ENCODE measurements at places on chromosomes 7 and 10. TPM values are rescaled to one million over a fixed set of nuclear protein-coding genes. Genes with fewer than 3 reads are reported as not detected.

- no peak for DNase-seq
These were observed 20.6 kb downstream of the SEPHS1 start for GRCh38 chr10:13327534-13327933.

- DNase-seq: no peak
These were observed 127.4 kb upstream of the FAM20C start for GRCh38 chr7:64916-65341.

GRCh38 chr10:109889867-109890266 is 33.4 kb downstream of the XPNPEP1 start:
- no peak for DNase-seq

DNA sequence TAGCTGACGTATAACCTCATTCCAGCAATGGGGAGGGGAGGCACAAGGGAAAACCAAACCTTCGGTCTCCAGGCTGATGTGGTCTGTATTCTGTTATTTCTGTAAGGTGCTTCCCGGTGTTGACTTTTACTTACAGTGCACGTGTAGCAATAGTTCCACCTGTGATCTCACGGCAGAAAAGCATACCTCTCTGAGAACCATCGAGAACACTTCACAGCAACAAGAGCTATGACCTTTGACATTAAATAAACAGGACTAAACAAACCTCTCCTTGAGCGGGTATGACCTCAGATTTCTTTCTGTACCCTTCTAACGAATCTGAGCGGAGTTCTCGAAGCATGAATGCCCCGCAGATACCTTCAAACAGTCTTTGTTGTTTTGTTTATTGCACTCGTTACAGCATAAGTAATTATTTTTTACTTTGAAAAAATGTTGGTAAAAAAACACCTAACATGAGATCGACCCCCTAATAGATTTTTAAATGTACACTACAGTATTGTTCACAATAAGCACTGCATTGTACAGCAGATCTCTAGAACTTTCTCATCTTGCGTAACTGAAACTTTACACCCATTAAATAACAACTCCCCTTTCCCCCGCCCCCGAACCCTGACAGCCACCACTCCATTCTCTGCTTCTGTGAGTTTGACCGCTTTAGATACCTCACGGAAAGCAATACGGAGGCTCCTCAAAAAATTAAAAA is 282.3 kb downstream of the GATA3 start:
- DNase-seq: no peak

Gene PLAU
- 34.4 TPM for polyA plus RNA-seq

GRCh38 chr10:72887043-72887442 is 6.5 kb upstream of the OIT3 start:
- DNase-seq: no peak

DNA sequence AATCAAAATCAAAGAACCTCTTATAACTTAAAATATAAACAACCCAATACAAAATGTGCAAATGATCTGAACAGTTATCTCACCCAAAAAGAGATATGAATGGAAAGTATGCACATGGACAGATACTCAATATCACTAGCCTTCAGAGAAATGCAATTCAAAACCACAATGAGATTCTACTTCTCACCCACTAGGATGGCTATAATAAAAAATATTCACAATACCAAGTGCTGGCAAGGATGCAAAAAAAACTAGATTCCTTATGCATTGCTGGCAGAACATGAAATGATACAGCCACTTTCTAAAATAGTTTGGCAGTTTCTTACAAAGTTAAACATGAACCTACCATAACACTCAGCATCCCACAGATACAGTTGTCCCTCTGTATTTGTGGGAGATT is 130.1 kb upstream of the LRRN3 start:
- DNase-seq: no peak

- DNase-seq: no peak
These were observed 114.0 kb downstream of the CALN1 start for GRCh38 chr7:72298091-72298490.

DNA sequence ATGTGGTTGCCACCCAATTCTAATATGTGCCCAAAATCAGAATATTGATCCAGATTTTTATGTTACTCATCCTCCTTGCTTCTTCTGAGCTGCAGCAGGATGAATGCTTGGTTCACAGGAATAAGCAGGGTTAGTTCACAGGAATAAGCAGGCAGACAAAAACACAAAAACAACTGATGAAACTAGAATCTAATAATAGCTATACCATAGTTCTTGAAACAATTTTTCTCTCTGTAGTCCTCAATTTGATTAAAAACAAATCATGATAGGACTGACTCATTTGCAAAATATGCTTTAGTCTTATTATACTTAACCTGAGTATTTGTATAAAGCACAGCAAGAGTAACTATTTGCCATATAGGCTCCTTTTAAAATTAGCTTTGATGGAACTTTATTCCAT is 24.4 kb upstream of the ARHGAP12 start:
- no peak for DNase-seq

- no peak for DNase-seq
These were observed 32.4 kb upstream of the HSPA12A start for GRCh38 chr10:116774728-116775151.

DNA sequence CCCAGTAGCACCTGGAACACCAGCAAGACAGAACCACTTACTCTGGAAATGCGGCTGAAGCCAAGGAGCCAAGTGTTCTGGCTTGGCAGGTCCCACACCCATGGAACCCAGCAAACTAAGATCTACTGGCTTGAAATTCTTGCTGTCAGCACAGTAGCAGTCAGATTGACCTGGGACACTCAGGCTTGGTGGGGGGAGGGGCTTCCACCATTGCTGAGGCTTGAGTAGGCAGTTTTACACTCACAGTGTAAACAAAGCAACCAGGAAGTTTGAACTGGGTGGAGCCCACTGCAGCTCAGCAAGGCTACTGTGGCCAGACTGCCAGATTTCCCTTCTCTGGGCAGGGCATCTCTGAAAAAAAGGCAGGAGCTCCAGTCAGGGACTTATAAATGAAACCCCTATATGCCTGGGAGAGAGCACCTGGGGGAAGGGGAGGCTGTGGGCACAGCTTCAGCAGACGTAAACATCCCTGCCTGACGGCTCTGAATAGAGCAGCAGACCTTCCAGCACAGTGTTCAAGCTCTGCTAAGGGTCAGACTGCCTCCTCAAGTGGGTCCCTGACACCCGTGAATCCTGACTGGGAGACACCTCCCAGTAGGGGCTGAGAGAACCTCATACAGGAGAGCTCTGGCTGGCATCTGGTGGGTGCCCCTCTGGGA is 121.2 kb downstream of the MTERF1 start:
- DNase-seq: no peak

DNA sequence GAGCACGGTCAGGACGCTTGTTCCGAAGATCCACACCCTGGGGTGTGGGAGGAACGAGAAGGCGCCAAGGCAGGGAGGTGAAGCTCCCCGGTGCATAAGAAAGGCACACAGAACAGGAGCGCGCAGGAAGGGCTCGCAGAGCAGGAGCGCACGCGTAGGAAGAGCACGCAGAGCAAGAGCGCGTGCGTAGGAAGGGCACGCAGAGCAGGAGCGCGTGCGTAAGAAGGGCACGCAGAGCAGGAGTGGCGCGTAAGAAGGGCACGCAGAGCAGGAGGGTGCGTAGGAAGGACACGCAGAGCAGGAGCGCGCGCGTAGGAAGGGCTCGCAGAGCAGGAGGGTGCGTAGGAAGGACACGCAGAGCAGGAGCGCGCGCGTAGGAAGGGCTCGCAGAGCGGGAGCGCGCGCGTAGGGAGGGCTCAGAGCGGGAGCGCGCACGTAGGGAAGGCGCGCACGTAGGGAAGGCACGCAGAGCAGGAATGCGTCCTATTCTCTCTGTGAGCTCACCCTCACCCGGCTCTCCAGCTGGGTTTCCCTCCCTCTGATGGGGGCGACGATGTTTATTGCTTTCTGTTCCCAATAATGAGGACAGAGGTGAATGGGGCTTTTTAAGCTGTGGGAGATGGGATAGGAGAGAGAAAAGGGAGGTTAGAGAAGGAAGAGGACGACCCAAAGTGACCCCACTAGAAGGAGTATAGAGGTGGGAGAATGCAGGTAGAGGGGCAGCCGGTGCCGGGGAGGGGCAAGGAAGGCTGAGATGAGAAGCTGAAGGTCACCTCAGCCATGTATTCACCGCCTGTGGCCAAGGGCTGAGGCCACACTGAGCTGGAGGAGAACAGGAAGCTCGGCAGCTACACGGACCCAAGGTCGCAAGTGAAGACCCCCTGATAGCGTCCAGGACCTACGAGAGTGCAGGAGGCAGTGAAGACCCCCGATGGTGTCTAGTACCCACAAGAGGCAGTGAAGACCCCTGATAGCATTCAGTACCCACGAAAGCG is 423.2 kb downstream of the PTPRN2 start:
- no peak for DNase-seq

Gene NYAP1
- polyA plus RNA-seq: 1.3 TPM

Gene CLRN3
- polyA plus RNA-seq: 22.8 TPM

Gene NSUN5
- polyA plus RNA-seq: 12.2 TPM

DNA sequence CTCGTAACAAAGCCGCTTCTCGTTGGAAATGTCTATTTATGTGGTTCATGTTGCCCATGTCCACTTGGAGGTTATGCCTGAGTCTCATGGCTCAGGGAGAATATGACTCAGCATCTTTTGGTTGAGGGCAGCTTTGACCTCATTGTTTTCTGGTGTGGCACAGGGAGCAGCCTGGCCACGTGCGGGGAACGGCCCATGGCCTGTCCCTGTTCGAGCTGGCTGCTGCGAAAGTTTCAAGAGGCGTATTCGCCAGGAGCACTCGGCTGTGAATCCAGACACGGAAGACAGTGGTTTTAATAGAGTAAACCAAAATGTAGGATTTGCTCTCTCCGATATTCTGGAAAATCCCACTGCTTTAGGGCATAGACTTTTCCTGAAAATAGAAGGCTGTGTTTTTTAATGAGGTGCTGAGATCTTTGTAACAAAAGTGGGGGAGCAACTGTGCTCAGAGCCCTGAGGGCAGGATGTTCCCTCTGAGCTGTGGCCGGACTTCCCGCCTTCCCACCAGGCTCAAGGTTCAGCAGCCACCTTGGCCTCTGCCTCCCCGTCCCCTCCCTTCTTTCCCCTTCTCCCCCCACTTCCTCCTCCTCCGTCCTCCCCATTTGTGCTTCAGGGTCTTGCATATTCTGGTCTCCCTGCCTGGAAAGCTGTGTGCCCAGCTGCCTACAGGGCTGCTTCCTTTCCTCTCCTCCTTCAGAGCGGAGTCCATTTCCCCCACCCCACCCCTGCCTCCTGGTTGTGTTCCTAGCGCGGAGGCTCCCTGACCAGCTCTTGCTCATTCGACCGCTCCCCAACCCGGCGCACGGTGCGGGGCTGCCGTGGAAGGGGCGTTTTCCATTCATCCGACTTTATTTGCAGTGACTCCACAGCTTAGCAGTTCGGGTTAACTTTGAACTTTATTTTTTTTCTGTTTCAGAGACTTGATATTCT is 642.0 kb downstream of the SDK1 start:
- DNase-seq: no peak

GRCh38 chr7:100472854-100473499 is 6.0 kb downstream of the TSC22D4 start:
- DNase-seq: no peak

Gene SYT15
- 6.4 TPM for polyA plus RNA-seq

Gene SFRP4
- 1.5 TPM for polyA plus RNA-seq

Gene PVRIG
- polyA plus RNA-seq: 2.0 TPM

GRCh38 chr7:24477398-24478136 is 95.7 kb upstream of the PALS2 start:
- peak; percentile 71 for DNase-seq

Gene LBX1
- not detected for polyA plus RNA-seq

GRCh38 chr10:128161031-128161430 is 34.8 kb upstream of the MKI67 start:
- no peak for DNase-seq

GRCh38 chr7:148662646-148663045 is 36.1 kb upstream of the CUL1 start:
- DNase-seq: no peak

Gene NUP205
- polyA plus RNA-seq: 64.1 TPM

- DNase-seq: no peak
These were observed 7.8 kb downstream of the OR2A14 start for GRCh38 chr7:144130730-144131129.

Gene SAMD9L
- polyA plus RNA-seq: 3.2 TPM

Gene PNLIPRP1
- 0.21 TPM for polyA plus RNA-seq

Gene SPDYE9
- 0.16 TPM for polyA plus RNA-seq

DNA sequence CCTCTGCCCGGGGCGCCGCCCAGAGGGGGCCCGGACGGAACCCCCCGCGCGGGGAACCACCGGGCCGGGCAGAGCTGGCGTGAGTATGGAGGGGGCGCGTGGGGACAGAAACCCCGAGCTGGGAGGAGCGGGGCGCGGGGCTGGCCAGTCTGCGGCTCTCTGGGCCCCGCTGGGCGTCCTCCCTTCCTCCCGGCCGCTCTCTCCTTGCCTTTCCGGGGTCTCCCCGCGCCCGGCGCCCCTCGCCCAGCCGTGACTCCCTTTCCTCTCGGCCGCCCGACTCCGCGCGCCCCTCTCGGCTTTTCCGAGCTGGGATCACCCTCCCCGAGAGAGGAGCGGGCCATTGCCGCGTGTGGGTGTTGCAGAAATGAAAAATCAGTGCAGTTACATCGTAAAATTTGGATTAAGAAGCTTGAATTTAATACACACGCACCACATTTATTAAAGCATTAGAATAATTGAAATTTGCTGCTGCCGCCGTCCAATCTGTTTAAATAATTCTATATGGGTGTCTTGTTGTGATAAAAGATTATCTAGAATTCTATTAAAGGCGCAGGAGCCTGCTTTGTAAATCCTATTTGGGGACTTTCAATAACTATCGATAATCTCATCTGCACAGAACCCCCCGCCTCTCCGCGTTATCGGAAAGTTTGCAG is 9.1 kb downstream of the UNCX start:
- DNase-seq: no peak

- peak; percentile 52 for DNase-seq
These were observed at the start of gene FHIP2A for GRCh38 chr10:114821293-114821914. Gene FHIP2A (plus strand): TSS chr10:114821780. CDS start chr10:114822079, 299 bp downstream.

GRCh38 chr7:137848095-137848494 is 1.3 kb upstream of the DGKI start:
- no peak for DNase-seq

- DNase-seq: no peak
These were observed 184.7 kb downstream of the PLPP4 start for GRCh38 chr10:120641695-120642094.

Gene LEP
- polyA plus RNA-seq: 0.34 TPM

Gene GSTO1
- 102 TPM for polyA plus RNA-seq

Gene GCC1
- 15.2 TPM for polyA plus RNA-seq

- DNase-seq: no peak
These were observed 786.5 kb upstream of the C7orf33 start for GRCh38 chr7:147804032-147804431.

DNA sequence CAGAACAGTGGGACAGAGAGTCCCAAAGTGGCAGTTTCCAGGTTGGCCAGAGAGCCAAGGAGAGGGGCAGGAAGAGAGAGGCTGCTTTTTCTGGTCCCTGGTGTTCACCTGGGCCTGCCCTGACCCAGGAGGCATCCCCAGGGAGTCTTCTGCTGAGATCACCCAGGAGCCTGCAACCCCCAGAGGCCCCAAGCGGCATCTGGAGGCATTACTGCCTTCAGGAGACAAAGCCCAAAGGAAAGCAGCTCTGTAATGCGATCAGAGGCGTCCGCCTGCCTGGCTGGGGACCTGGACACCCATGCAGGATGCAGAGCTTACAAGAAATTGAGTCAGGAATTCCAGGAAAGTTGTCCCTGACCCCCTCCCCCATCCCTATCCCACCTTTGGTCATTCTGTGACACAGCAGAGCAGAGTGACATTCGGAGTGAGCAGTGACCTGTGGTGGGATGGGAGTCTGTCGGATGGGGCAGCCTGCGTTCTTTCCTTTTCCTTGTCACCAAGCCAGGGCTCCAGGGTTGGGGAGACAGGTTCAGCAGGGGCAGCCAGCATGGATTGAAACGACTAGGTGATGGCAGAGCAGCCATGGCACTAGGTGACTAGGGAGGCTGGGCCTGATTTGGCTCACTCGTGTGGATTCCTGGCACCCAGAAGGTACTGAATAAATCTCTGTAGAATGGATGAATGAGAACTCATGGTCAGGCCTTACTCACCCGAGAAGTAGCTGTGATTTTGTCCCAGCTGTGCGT is 10.4 kb downstream of the UNC5B start:
- no peak for DNase-seq

Gene TRIM56
- 16.2 TPM for polyA plus RNA-seq

Data from right renal cortex interstitium (tissue), 3 donors.